ENCODE measurements at places on chromosomes 16 and 17. TPM values are rescaled to one million over a fixed set of nuclear protein-coding genes. Genes with fewer than 3 reads are reported as not detected.

- peaks cover 86% of the 10 kb centered on the region for H3K27me3 ChIP-seq
- no peak for DNase-seq
- peaks cover 13% of the 10 kb centered on the region for H3K4me1 ChIP-seq
- H3K27ac ChIP-seq = no peak overlapping the region
- no peaks in the 10 kb centered on the region for H3K36me3 ChIP-seq
- no peak overlapping the region for H3K4me3 ChIP-seq
Observed at GRCh38 chr17:4636474-4637100, 4.9 kb downstream of the ALOX15 start.

GRCh38 chr16:57469046-57469445 is 6.6 kb downstream of the POLR2C start:
- peaks cover 50% of the 10 kb centered on the region for H3K36me3 ChIP-seq
- H3K4me1 ChIP-seq = peaks cover 45% of the 10 kb centered on the region
- H3K27ac ChIP-seq = no peak overlapping the region

DNA sequence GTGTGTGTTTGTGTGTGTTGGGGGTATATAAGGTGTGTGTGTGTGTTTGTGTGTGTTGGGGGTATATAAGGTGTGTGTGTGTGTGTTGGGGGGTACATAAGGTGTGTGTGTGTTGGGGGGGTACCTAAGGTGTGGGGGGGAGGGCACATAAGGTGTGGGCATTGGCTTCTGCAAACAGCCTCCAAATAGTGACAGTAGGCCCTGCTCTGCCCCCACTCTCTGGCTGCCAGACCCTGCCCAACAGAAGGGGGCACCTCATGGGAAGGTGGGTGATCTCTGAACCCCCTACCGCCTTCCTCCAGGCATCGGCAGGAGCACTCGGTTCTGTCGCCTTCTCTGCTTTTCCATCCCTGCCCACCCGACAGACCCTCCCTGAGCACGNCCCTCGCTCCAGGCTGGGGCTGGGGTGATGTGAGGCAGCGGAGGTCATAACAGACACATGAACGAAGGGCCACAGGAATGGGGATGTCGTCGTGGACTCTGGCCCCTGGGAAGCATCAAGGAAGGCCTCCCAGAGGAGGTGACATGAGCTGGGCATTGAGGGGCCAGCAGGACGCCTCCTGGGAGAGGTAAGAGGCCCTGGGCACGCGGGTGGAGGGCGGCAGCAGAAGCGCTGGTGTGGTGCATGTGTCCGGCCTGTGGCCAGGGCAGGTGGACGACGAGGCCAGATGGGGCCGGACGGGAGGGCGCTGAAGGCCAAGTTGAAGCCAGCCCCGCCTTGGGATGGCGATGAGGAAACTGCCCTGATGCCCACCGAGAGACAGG is 136.6 kb upstream of the RPH3AL start:
- H3K36me3 ChIP-seq = peaks cover 7% of the 10 kb centered on the region
- DNase-seq = no peak
- H3K27me3 ChIP-seq = peaks cover 13% of the 10 kb centered on the region
- H3K27ac ChIP-seq = peak overlapping the region; percentile 39
- H3K4me1 ChIP-seq = no peaks in the 10 kb centered on the region

The PYDC1 gene
- total RNA-seq = not detected

DNA sequence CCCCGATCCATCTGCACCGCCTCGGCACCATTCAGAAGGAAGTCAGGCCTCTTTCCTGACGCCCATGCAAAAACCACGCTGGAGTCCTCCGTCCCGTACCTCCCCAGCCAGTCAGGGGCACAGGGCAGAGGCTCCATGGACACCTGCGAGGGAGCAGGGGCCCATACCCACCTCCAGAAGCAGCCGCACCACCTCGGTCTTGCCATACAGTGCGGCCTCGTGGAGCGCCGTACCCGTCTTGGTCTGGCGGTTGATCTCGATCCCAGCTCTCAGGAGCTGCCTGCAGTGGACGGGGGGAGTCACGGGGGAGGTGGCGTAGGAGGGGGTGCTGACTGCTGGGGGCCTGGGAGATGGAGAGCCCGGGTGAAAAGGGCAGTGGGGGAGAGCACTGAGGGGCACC is 9.2 kb downstream of the CASKIN2 start:
- H3K36me3 ChIP-seq = peaks cover 21% of the 10 kb centered on the region
- H3K4me1 ChIP-seq = peaks cover 6% of the 10 kb centered on the region
- no peaks in the 10 kb centered on the region for H3K27me3 ChIP-seq
- H3K27ac ChIP-seq = no peak overlapping the region
- H3K4me3 ChIP-seq = no peak overlapping the region

The PSME3IP1 gene
- 171 TPM for total RNA-seq

The AOC3 gene
- 7.4 TPM for total RNA-seq

DNA sequence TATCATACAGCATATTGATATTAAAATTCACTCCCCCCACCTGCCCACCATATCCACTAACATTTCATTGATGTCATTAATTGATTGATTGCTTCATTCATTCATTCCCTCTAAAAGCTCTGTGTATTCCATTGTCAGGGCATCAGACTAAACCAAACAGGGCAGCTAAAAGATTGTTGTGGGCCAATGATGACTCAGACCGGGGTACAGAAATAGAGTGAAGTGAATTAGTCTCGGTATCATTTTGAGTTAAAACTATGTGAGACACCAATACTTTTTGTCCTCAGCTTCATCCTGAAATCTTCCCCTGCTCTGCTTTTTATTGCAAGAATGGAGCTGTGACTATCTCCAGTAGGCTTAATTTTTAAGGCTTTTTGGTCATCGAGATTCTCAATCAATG is 868.3 kb downstream of the CDH11 start:
- no peak for DNase-seq
- H3K27ac ChIP-seq = no peak overlapping the region
- H3K4me3 ChIP-seq = no peak overlapping the region
- H3K27me3 ChIP-seq = no peaks in the 10 kb centered on the region

GRCh38 chr16:30623536-30624283 is 13.5 kb upstream of the ZNF689 start:
- H3K4me3 ChIP-seq = no peak overlapping the region
- H3K36me3 ChIP-seq = no peaks in the 10 kb centered on the region
- H3K27me3 ChIP-seq = peaks cover 45% of the 10 kb centered on the region
- peaks cover 4% of the 10 kb centered on the region for H3K4me1 ChIP-seq
- no peak for DNase-seq
- H3K27ac ChIP-seq = no peak overlapping the region

DNA sequence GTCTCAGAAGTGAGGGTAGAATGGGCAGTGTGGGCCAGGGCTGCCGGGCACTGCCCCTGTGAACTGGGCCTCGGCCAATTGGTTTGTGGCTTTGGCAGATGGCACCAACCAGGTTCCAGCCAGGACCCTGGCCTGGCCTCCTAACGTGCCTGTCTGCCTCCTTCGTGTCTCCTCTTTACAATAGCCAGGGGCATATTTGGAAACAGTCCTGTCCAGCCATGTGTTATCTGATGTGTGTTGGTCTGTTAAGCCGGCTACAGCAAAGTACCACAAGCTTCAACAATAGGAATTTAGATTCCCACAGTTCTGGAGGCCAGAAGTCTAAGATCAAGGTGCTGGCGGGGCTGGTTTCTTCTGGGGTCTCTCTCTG is 14.6 kb downstream of the CRISPLD2 start:
- peaks cover 7% of the 10 kb centered on the region for H3K36me3 ChIP-seq
- peaks cover 20% of the 10 kb centered on the region for H3K4me1 ChIP-seq
- H3K27me3 ChIP-seq = peaks cover 28% of the 10 kb centered on the region
- no peak overlapping the region for H3K27ac ChIP-seq
- no peak overlapping the region for H3K4me3 ChIP-seq

GRCh38 chr17:47929218-47930000 is 12.0 kb upstream of the PNPO start:
- no peak overlapping the region for H3K4me3 ChIP-seq
- H3K36me3 ChIP-seq = peaks cover 25% of the 10 kb centered on the region
- H3K27ac ChIP-seq = no peak overlapping the region
- no peak for DNase-seq

DNA sequence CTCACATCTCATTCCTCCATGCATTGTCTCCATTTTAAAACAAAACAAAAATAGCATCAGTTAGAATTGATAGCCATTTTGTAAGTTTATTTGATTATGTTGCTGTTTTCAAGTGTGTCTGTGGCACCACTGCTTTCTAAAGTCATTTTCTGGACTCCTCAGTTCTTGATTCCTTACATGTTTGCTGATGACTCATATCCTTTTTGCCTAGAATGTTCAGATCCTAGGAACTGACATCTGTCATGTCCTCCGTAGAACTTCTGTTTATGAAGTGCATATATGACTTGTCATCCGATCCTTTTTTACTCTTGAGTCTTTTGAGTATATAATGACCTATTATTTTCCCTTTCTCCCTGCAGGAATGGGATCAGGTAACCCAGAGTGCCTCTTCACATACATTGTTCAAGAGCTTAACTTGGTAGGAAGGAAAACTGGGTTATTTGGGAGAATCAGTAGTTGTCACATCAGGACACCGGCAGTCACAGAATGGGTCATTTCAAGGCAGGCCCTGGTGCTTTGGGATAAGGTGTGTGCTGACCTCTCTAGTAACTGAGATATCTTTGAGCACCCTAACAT is 69.2 kb downstream of the MAP2K4 start:
- H3K4me3 ChIP-seq = no peak overlapping the region
- no peak for DNase-seq
- peaks cover 10% of the 10 kb centered on the region for H3K4me1 ChIP-seq
- H3K27ac ChIP-seq = peak overlapping the region; percentile 6
- H3K36me3 ChIP-seq = no peaks in the 10 kb centered on the region
- H3K27me3 ChIP-seq = no peaks in the 10 kb centered on the region

- peaks cover 8% of the 10 kb centered on the region for H3K4me1 ChIP-seq
- DNase-seq = no peak
- H3K27me3 ChIP-seq = no peaks in the 10 kb centered on the region
- no peak overlapping the region for H3K4me3 ChIP-seq
- H3K36me3 ChIP-seq = no peaks in the 10 kb centered on the region
Observed at GRCh38 chr16:46843898-46844642, 13.1 kb upstream of the C16orf87 start.

The SLC12A3 gene
- total RNA-seq = not detected

GRCh38 chr16:27760789-27761176 is 210.8 kb downstream of the KATNIP start:
- H3K27me3 ChIP-seq = no peaks in the 10 kb centered on the region
- no peak overlapping the region for H3K4me3 ChIP-seq
- no peak for DNase-seq
- peaks cover 5% of the 10 kb centered on the region for H3K36me3 ChIP-seq
- no peaks in the 10 kb centered on the region for H3K4me1 ChIP-seq

DNA sequence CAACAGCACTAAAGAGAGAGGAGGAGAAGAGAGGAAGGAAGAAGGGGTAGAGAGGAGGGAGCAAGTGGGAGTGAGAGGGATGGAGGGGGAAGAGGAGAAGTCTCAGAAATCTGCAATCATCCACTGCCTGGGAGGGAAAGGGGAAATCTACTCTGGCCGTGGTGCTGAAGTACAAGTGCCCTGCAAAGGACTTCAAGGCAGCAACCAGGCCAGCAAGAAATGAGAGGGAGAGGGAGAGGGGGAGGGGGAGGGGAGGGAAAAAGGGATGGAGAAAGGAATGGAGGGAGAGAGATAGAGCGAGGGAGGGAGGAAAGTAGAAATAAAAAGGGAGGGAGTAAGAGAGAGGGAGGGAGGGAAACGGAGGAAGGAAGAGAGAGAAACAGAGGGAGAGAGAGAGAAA is 130.8 kb upstream of the EEF2KMT start:
- H3K36me3 ChIP-seq = no peaks in the 10 kb centered on the region
- no peak overlapping the region for H3K4me3 ChIP-seq
- no peak overlapping the region for H3K27ac ChIP-seq
- DNase-seq = no peak

- H3K36me3 ChIP-seq = peaks cover 23% of the 10 kb centered on the region
- H3K27ac ChIP-seq = no peak overlapping the region
- H3K4me3 ChIP-seq = no peak overlapping the region
- no peaks in the 10 kb centered on the region for H3K27me3 ChIP-seq
- H3K4me1 ChIP-seq = no peaks in the 10 kb centered on the region
Observed at GRCh38 chr17:59666235-59666634, 41.0 kb downstream of the PTRH2 start.

GRCh38 chr17:81867170-81867990 is 3.8 kb downstream of the ARHGDIA start:
- H3K4me1 ChIP-seq = peaks cover 25% of the 10 kb centered on the region
- H3K36me3 ChIP-seq = peaks cover 94% of the 10 kb centered on the region
- H3K4me3 ChIP-seq = peak overlapping the region; percentile 52
- H3K27me3 ChIP-seq = no peaks in the 10 kb centered on the region
- peak overlapping the region; percentile 90 for H3K27ac ChIP-seq
- DNase-seq = peak; percentile 61

GRCh38 chr17:82931699-82932517 is 92.1 kb upstream of the ZNF750 start:
- no peaks in the 10 kb centered on the region for H3K27me3 ChIP-seq
- peaks cover 13% of the 10 kb centered on the region for H3K36me3 ChIP-seq
- H3K4me3 ChIP-seq = no peak overlapping the region
- no peak overlapping the region for H3K27ac ChIP-seq

DNA sequence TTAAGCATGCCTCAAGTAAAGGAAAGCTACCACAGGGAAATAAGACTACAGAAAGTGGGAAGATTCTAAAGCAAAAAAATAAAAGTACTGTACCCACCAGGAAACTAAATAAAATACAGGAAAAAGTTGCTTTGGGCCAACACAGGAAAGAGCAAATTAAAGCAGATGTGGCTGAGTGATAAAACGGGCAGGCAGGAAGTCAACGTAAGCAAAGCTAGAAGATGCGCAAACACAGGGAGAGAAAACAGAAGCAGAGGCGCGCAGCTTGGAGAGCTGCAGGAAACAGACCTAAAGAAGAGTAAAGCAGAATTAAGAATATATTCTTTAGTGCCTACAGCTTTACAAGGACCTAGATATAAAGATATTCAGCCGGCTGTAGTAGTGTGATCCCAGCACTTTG is 21.7 kb downstream of the USP36 start:
- no peaks in the 10 kb centered on the region for H3K27me3 ChIP-seq
- no peak for DNase-seq
- peaks cover 80% of the 10 kb centered on the region for H3K36me3 ChIP-seq
- peak overlapping the region; percentile 25 for H3K27ac ChIP-seq
- no peak overlapping the region for H3K4me3 ChIP-seq

- peak; percentile 24 for DNase-seq
- H3K4me3 ChIP-seq = no peak overlapping the region
- H3K4me1 ChIP-seq = peaks cover 39% of the 10 kb centered on the region
Observed at GRCh38 chr17:78885956-78886355, 17.0 kb downstream of the CEP295NL start.

The LRRC37B gene
- total RNA-seq = 13.7 TPM

DNA sequence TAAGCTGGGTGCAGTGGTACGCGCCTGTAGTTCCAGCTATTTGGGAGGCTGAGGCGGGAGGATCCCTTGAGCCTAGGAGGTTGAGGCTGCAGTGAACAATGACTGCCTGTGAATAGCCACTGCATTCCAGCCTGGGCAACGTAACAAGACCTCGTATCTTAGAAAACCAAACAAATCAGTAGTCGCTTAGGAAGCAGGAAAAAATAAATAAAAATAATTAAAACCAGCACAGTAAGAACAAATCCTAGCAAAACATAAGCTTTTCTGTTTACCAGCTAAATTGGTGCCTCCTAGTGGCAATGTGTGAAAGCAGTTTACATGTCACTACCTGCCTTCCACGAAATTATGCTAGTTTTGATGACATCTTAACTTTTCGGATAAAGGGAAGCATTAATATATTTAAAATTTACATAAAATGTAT is 1.3 kb downstream of the ARMC5 start:
- H3K36me3 ChIP-seq = peaks cover 49% of the 10 kb centered on the region
- H3K27ac ChIP-seq = peak overlapping the region; percentile 93
- H3K27me3 ChIP-seq = no peaks in the 10 kb centered on the region
- DNase-seq = no peak
